Activated CD4-positive, alpha-beta T cell treated with anti-CD3 and anti-CD28 coated beads, Interleukin-2, amount 50 U/mL, for 48 hours (primary cell): ENCODE measurements at places on chromosomes 2 and 18.

GRCh38 chr2:159546716-159547430 is 69.5 kb downstream of the BAZ2B start:
- DNase-seq: no peak

GRCh38 chr2:201194097-201194496 is 11.2 kb downstream of the CASP10 start:
- DNase-seq: no peak

DNA sequence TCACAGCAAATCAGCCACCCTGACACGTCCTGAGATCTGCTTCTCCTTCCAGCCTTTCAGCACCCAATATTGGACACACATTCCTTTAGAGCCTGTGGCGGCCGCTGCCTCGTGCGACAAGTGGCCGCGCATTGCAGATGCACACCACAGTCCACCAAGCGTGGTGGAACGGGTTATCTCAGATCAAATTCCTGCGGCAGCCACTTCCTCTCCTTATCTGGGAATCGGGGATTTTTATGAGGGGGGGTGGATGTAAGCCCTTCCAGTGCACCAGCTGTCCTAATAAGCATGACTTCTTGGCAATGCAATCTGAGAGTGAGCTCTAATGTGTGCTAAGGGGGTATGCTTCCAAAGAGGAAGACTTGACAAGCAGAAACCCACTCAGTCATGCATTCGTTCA is 18.3 kb upstream of the BMP10 start:
- no peak for DNase-seq

GRCh38 chr18:58158008-58158407 is 114.0 kb downstream of the NEDD4L start:
- DNase-seq: no peak

- peak; percentile 93 for DNase-seq
These were observed at the start of gene ATP5MC3 for GRCh38 chr2:175181104-175181876. Gene ATP5MC3, minus strand, starts transcription at chr2:175181710. Its CDS starts 317 bp downstream, at chr2:175181393.
